ENCODE measurements at places on chromosomes 2 and 18.

- DNase-seq: no peak
Observed at GRCh38 chr2:33526132-33526531, 49.7 kb downstream of the RASGRP3 start.

DNA sequence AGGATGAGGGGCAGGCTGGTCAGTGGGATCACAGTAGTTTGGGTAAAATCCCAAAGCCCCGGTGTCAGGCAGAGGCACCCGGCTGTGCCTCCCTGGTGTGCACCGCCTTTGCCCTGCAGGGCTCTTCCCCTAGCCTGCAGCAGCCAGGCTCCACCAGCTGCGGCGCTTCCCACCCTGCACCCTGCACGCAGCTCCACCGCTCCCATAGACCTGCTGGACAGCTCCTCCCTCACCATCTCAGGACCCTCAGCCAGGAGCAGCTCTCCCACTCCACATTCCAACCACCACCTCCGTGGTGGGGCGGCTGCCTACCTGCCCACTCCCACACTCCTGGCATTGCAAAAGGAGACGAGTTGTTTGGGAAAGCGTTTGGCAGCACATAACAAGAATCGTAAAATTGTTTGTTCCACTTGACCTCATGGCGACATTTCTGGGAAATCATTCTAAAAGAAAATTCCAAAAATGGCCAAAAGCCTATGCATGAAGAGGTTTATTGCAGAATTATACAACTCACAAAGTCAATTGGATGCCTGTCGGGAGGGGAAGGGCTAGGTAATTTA is 287.4 kb upstream of the HDAC4 start:
- DNase-seq: peak; percentile 70

DNA sequence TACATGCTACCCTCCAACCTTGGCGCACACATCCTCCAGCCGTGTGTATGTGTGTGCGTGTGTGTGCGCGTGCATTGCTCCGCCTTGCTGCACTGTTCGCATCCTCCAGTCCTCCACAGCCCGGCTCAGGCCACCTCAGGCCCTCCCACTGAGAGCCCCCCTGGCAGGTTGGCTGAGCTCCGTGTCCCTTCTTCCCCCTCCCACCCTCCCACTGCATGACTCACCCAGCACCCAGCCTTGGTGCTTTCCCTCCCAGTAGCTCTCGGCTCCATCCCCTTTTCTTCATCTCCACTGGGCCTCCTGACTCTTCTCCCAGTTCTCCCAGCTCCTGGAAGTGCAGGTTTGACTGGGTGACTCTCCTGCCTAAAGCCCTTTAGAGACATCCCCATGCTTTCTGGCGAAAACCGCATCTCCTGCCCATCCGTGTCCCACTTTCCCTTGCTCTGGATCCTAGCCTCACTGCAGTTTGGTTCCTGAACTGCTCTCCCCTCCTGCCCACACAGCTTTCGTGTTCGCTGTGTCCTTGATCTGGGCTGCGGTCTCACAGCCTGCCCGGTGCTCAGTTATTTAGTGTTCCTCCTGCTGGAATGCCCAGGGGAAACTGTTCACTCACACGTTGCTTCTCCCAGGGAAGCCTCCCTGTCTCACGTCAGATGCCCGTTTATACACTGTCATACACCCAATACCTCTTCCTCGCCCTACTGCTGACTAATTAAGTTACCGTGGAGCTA is 4.9 kb downstream of the TMEM177 start:
- DNase-seq: no peak

GRCh38 chr2:38887902-38888554 is 1.6 kb upstream of the ARHGEF33 start:
- DNase-seq: no peak

GRCh38 chr2:130827502-130828251 is 9.0 kb upstream of the ARHGEF4 start:
- peak; percentile 64 for DNase-seq

Measured in H7 (cell line).